ENCODE measurements at places on chromosomes 3 and 15. TPM values are rescaled to one million over a fixed set of nuclear protein-coding genes. Genes with fewer than 3 reads are reported as not detected.

- DNase-seq, result no peak
These were observed 332.2 kb upstream of the GOLIM4 start for GRCh38 chr3:168427835-168428475.

DNA sequence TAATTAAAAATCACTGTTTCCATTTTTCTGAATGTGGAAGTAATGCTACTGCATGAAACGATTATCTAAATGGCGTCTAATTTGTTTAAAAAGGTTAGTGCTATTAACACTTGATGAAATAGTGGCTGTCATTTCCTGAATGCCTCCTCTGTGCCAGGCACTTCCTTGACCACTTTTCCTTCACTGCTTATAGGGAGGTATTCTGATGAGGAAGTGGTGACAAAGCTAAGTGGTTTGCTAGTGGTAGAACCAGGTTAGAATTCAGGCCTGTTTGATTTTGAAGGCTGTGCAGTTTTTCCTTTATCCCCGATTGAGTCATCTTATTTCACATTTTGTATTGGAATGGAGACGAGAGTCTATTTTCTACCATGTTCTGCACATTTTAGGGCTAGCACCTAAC, 119.0 kb downstream of the USP13 start:
- DNase-seq, result no peak

GRCh38 chr3:150602426-150603152, 532 bp upstream of the SELENOT start:
- DNase-seq, result no peak

DNA sequence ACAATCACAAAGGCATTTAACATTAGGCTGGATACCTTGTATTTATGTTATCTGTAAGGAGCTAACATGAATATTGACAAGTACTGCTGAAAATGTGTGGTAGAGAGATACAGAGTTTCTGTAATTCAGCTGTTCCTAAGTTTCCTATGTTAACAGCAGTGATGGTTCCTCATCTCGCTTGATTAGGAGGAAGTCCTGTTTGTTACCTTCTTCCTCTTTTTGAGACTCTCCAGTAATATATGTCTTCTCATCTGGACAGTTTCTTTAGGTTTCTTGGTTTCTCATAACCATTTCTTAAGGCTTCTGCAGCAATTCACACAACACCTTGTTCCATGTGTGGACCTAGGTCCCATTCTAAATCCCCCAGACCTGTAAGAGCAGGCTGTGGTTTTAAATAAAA, 11.4 kb upstream of the PEX5L start:
- no peak for DNase-seq

GRCh38 chr3:36700537-36701248, 63.7 kb downstream of the DCLK3 start:
- peak; percentile 85 for DNase-seq

GRCh38 chr15:38810686-38811085, 246.1 kb upstream of the RASGRP1 start:
- DNase-seq, result peak; percentile 5

- DNase-seq, result no peak
These were observed 137.9 kb upstream of the PRR20G start for GRCh38 chr3:127425505-127426443.

C3orf52 gene
- total RNA-seq, result 12.5 TPM

SLC2A2 gene
- not detected for total RNA-seq

PLCH1 gene
- total RNA-seq, result not detected

GRCh38 chr3:138594150-138594934, at the start of gene CEP70:
TSS of gene CEP70 (minus strand) at chr3:138594260. CDS start at chr3:138572927, 21,333 bp downstream.
- DNase-seq, result peak; percentile 95

WDR76 gene
- 25.8 TPM for total RNA-seq

DNA sequence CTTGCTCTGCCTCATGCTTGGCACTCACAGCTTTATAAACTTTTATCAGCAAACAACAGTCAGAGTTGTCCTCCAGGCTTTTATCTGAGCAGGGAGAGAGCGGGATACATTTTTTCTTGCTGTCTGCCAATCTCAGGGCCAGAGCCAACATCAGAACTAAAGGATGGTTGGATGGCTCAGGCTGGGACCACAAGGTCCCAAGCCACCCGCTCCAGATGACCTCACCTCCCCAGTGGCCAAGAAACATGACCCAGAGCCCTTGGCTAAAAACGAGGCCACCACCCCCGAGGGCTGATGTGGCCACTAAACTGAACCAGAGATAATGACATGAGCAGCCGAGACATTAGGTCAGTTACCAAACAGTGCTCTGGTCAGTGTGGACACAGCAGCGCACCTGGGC, 18.8 kb upstream of the SPATA12 start:
- DNase-seq, result no peak

- peak; percentile 75 for DNase-seq
These were observed 354.8 kb downstream of the MECOM start for GRCh38 chr3:169308654-169309250.

GRCh38 chr3:72169561-72170472, 384.9 kb upstream of the PROK2 start:
- no peak for DNase-seq

DNA sequence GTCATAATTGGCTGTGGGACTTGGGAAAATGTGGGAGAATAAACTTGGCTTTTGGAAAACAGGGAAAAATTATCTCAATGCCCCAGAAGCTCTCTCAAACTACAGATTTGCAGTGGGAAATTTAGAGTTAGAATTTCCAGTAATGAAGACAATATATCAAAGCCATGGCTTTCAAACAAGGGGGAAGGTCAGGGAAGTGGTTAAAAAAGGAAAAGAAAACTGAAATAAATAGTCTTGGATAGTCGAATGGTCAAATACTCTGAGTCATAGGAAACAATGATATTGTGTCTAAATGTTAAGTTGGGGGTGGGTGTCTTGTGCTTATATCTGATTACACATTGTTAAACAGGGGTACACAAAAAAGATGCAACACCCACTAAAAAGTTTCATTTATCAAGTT, 272.4 kb upstream of the COL8A1 start:
- DNase-seq, result no peak

DNA sequence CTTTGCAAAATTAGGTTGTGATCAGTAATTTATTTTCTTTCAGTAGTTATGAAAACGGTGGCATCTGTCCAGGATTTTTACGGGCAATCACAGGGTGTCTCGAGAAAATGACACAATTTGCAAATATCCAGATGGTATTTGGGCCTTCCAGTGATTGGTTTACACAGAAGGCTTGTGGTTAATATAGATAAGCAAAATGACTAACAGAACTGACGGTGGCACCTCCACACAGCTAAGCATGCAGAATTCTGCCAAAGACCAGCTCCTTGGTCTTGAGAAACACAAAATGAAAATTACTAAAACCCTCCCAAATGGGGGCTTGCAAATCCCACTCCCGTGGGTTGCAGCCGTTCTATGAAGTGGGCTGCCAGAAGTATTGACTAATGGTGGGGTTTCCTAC, 5.5 kb downstream of the ARHGEF3 start:
- peak; percentile 61 for DNase-seq

DNA sequence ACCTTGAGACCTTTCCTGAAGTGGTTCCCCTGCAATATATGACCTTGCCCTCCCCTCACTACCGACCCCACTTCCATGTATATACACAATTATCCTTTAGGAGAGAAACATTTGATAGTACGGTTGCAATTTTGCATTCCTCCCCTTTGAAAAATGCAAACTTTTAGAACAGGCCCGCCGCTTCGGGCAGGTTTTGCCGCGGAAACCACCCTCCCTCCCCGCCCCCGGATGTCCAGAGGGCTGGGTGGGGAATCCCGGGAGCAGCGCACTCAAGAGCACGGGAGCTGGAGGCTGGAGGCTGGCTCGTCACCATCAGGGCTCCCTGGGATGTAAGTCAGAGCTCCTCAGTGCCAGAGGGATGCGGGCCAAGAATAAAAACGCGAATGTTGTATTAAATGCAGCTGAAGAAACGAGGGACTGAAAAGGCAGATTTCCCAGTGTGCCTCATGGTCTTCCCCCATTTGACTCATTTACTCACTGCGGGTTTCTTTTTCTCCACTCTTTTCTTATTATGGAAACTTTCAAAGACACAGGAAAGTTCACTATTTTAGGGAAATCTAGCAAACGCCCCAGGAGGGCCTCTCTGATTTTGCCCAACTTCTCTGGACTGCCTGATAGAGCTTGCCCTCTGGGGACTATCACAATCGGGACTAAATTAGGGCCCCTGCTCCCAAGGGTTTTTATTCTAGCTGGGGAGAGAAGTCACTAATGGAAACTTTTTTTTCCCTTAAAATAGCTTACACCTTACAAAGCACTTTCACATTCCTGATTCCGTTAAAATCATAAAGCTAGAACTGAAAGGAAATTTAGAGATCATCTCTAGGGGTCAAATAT, 2.9 kb upstream of the USP3 start:
- peak; percentile 97 for DNase-seq

DNA sequence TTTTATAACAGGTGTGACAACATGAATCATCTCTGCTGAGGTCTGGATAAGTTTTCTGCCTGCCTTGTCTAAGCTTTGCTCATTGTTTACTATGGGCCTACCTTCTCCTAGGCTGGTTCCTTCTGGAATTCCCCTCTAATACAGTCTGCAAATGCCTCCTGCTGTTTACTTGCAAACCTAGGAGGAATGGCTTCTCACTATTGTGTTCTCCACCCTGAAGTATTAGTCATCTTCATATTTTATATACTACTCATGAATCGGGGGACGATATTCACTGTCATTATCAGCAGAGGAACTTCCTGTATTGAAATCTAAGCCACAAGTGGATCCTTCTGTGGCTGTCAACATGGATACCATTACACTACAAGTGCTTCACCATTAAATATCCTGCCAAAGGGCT, 154.8 kb downstream of the PLCL2 start:
- DNase-seq, result peak; percentile 92

DNA sequence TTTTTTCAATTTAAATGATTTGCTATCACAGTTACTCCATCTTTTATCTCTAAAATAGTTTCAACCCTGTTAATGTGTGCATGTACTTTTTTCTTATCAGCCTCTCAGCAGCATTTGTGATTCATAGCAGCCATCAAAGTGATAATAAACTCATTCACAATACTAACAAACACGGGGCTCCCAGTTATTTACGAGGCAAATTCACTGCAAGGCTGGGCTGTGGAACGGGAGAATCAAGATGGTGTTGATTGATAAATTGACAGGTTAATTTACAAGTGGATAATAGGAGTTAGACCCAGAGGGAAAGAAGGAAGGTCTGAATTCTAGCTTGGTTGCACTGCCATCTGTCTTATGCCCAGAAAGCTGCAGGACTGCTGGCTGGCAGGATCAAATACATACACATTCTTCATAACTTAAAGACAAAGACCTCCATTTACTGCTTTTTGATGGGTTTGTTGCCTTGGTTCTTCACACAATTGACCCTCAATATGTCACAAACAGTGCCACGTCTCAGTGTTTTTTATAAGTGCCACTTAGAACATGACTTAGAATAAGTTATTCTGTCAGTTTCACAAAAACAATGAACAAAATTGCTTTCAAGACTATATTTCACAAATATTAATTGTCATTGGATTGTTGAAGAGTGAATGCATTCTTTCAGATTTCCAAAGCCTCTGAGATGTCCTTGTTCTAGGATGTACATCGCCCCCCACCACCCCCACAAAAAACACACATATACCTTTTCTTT, 562.8 kb downstream of the NR2F2 start:
- no peak for DNase-seq
